ENCODE measurements at places on chromosomes 5 and 9. TPM values are rescaled to one million over a fixed set of nuclear protein-coding genes. Genes with fewer than 3 reads are reported as not detected.

Gene DAB2
- 0.03 TPM for polyA plus RNA-seq

Gene LYSMD3
- 14.4 TPM for polyA plus RNA-seq

Gene MSMP
- polyA plus RNA-seq: 1.6 TPM

Gene DBH
- not detected for polyA plus RNA-seq

Gene TERT
- polyA plus RNA-seq: 0.43 TPM

Gene CDX1
- not detected for polyA plus RNA-seq

Gene ZNF474
- polyA plus RNA-seq: 0.12 TPM

Gene SPINK7
- polyA plus RNA-seq: not detected

Gene FBN2
- polyA plus RNA-seq: 0.03 TPM

Gene S1PR3
- polyA plus RNA-seq: 0.07 TPM

Gene CARD9
- 1.6 TPM for polyA plus RNA-seq

Gene BHMT2
- not detected for polyA plus RNA-seq

Gene NPR3
- not detected for polyA plus RNA-seq

Gene UBAP1
- polyA plus RNA-seq: 20.4 TPM

Gene SVEP1
- polyA plus RNA-seq: not detected

Gene TMEM174
- not detected for polyA plus RNA-seq

All from B cell (primary cell).